Fibroblast of lung (primary cell): ENCODE measurements at places on chromosomes 7 and 10. TPM values are rescaled to one million over a fixed set of nuclear protein-coding genes. Genes with fewer than 3 reads are reported as not detected.

STAG3 gene
- total RNA-seq, result 0.50 and 0.77 TPM in 2 replicates

MRLN gene
- total RNA-seq, result not detected in 2 replicates

UFSP1 gene
- total RNA-seq, result 4.0 and 7.7 TPM in 2 replicates

FGFBP3 gene
- total RNA-seq, result 0.26 and 0.50 TPM in 2 replicates

GRCh38 chr7:156219307-156220077 is 407.2 kb upstream of the SHH start:
- H3K36me3 ChIP-seq, result no peaks in the 10 kb centered on the region
- H3K27ac ChIP-seq, result no peak overlapping the region
- DNase-seq, result no peak
- no peak overlapping the region for H3K4me3 ChIP-seq
- H3K27me3 ChIP-seq, result no peaks in the 10 kb centered on the region
